ENCODE measurements at places on chromosomes 13 and 19.
A peak's percentile ranks its signal among the peaks of the same experiment; 100 is the strongest.

DNA sequence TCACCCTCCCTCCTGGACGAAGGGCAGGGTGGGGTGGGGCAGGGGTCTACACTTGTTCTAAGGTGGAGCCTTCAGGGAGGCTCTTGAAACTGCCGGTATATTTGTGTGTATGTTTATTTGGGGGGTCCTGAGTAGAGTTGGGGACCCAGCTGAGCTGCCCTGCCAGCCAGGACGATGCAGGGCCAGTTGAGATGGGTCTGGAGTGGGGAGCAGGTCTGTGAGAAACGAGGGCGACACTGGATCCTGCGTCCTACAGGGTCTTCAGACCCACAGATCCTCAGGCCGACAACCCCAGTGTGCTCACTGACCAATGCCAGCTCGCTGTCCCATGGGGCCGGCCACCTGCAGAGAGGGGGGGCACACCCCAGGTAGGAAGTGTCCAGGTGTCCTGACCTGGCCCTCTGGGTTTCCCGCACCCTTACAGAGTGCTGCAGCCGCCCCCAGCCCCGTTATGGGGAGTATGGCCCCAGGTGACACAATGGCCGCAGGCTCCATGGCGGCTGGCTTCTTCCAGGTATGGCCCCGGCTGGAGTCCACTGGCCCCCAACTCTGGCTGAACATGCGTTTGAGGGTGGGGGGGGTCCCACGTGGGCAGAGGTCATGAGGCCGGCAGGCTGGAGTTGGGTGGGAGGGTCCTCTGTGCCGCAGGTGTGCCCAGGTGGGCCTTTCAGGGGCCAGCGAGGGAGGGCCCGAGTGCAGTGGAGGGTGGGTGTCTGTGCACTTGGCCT lies 7.4 kb downstream of the ISYNA1 start:
- no peak for DNase-seq

GRCh38 chr13:73369095-73369494 lies 310.3 kb downstream of the KLF5 start:
- DNase-seq: no peak

GRCh38 chr13:84684048-84684662 lies 801.9 kb upstream of the SLITRK1 start:
- no peak for DNase-seq

GRCh38 chr19:2613507-2614295 lies 88.8 kb downstream of the GNG7 start:
- DNase-seq: peak; percentile 66

DNA sequence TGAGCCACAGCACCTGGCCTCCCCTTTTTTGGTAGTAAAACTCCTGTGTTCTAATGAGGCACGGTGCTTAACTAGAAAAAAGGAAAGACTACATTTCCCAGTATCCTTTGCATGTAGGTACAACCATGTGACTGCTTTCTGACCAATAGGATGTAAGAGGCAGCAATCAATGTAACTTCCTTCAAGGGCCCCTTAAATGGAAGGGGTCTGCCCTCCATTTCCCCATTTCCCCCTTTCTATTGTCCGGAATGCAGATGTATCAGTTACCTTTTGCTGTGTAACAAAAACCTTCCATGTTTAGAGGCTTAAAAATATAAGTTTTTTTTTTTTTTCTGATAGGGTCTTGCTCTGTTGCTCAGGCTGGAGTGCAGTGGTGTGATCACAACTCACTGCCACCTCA lies 2.2 kb downstream of the GPR32 start:
- peak; percentile 58 for DNase-seq

DNA sequence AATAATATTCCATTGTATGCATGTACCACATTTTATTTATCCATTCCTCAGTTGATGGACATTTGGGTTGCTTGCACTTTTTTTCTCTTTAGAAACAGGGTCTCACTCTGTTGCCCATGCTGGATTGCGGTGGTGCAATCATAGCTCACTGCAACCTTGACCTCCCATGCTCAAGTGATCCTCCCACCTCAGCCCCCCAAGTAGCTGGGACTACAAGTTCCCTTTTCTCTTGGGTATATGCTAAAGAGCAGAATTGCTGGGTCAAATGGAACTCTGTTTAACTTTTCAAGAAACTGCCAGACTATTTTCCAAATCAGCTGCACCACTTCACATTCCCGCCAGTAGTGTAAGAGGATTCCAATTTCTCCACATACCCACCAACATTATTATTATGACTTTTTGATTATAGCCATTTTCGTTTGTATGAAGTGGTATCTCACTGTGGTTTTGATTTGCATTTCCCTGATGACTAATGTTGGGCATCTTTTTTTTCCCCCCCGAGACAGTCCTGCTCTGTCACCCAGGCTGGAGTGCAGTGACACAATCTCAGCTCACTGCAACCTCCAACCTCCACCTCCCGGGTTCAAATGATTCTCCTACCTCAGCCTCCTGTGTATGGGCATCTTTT lies 7.6 kb upstream of the IPO5 start:
- DNase-seq: no peak

DNA sequence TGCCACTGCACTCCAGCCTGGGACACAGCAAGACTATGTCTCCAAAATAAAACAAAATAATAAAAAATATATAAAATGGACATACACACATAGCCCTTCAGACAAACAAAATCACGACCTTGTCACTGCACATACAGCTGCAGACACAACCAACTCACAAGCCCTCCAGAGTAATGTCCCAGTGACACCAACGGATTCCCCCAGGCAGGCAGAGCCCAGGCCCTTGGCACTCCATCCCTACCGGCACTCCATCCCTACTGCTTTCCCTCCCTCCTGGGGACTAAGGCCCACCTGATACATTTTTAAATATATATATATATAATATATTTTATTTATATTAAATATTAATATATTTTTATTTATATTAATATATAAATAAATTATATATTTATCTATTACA lies 18.5 kb downstream of the ZNF101 start:
- peak; percentile 33 for DNase-seq
